ENCODE measurements at places on chromosomes 5 and 9. TPM values are rescaled to one million over a fixed set of nuclear protein-coding genes. Genes with fewer than 3 reads are reported as not detected.

- no peak overlapping the region for H3K4me3 ChIP-seq
- H3K27ac ChIP-seq = no peak overlapping the region
- H3K4me1 ChIP-seq = peaks cover 7% of the 10 kb centered on the region
- no peaks in the 10 kb centered on the region for H3K27me3 ChIP-seq
Measured at GRCh38 chr9:93171261-93171990, 12.5 kb upstream of the WNK2 start.

- H3K4me3 ChIP-seq = no peak overlapping the region
- peaks cover 36% of the 10 kb centered on the region for H3K4me1 ChIP-seq
- peaks cover 4% of the 10 kb centered on the region for H3K36me3 ChIP-seq
- peak overlapping the region; percentile 62 for H3K27ac ChIP-seq
- DNase-seq = no peak
Measured at GRCh38 chr5:178396796-178397720, 164.5 kb upstream of the PHYKPL start.

DNA sequence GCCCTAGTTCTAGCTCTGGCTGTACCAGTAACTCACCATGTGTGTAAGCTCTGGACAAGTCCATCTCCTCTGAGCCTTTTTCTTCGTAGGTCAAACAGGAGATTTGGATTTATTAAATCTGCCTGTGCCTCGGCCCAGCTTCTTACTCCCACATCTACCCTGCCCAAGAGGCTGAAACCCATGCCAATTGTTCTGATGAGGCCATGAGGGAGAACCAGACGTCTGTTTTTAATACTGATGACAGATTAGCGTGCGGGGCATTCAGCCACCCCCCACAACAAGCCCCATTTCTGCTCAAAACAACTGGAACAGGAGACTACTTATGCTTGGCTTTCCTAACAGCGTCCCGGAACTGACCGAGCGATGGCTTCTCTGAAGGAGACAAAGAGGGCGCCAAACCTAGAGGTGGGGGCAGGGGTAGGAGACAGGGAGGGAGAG lies 81.2 kb upstream of the TRIM32 start:
- peaks cover 3% of the 10 kb centered on the region for H3K36me3 ChIP-seq
- no peaks in the 10 kb centered on the region for H3K4me1 ChIP-seq
- no peak overlapping the region for H3K27ac ChIP-seq
- no peak overlapping the region for H3K4me3 ChIP-seq
- H3K27me3 ChIP-seq = no peaks in the 10 kb centered on the region

DNA sequence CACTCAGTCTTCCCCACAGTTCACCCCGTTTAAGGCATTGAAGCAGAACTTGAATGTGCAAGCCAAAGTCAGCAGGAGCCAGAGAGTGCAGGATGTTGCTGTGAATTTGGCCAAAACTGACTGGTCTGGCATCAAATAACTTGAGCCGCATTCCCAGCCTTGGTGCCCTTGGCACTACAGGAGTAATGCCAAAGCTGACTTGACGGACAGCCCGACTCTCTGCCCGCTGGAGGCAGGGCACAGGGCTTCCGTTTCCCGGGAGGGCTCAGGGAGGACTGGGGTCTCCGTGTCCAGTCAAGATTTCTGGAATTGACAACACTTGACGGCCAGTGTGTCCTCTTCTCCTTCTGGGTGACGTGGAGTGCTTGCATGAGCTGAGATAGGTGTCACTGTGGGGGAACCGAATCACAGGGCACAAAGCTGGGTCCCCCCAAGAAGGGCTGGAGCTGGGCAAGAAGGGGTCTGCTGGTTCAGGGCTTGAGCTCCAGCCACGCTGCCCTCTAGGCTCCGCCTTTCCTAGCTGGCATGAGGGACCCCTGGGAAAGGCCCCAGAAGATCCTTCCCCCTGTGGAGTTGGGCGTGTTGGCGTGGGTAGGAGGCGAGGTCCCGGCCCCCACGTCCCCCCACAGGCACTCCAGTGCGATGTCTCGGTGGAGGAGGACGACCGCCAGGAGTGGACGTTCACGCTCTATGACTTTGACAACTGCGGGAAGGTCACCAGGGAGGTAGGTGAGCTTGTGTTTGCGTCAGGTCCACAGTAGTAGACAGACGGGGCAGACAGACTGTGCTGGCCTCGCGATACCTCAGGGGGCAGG lies 25.2 kb downstream of the NKD2 start:
- no peak for DNase-seq
- H3K4me1 ChIP-seq = no peaks in the 10 kb centered on the region
- H3K27me3 ChIP-seq = no peaks in the 10 kb centered on the region
- H3K4me3 ChIP-seq = no peak overlapping the region
- H3K27ac ChIP-seq = peak overlapping the region; percentile 50

GRCh38 chr5:174166231-174167079 lies 120.9 kb downstream of the NSG2 start:
- no peaks in the 10 kb centered on the region for H3K27me3 ChIP-seq
- DNase-seq = no peak
- H3K4me1 ChIP-seq = peaks cover 15% of the 10 kb centered on the region
- H3K36me3 ChIP-seq = no peaks in the 10 kb centered on the region
- no peak overlapping the region for H3K4me3 ChIP-seq
- H3K27ac ChIP-seq = peak overlapping the region; percentile 50

GRCh38 chr9:122806661-122807060 lies 6.7 kb downstream of the OR1K1 start:
- H3K4me1 ChIP-seq = no peaks in the 10 kb centered on the region
- peaks cover 3% of the 10 kb centered on the region for H3K27me3 ChIP-seq
- no peaks in the 10 kb centered on the region for H3K36me3 ChIP-seq

- H3K4me1 ChIP-seq = peaks cover 54% of the 10 kb centered on the region
- no peaks in the 10 kb centered on the region for H3K27me3 ChIP-seq
- no peak overlapping the region for H3K4me3 ChIP-seq
- peaks cover 17% of the 10 kb centered on the region for H3K36me3 ChIP-seq
Measured at GRCh38 chr5:116446356-116447005, 128.1 kb downstream of the SEMA6A start.

DNA sequence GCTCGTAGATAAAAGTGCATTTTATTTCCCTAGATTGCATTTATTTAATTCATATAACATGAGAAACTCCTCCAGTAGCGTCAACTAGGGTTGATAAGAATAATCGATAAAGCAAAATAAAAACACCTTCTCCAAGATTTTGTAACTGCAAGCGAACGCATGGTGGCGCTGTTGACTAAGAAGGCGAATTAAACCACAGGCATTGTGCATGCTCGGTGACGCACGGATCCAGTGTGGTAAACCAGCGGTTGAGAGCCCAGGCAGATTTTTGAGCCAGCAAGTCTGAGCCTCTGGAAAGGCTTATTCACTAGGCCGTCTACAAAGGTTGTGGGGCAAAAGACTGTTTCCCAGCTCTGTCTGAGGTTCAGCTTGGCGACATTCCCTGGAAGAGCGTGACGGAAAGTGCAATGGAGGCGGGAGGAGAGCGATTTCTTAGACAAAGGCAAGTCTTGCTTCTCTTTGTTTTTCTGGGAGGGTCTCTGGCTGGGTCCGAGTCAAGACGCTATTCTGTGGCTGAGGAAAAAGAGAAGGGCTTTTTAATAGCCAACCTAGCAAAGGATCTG lies at the start of gene PCDHB3:
PCDHB3 (plus strand) TSS at position 231 of the 563 bp plus-strand sequence; CDS start at position 408, 177 bp downstream.
- DNase-seq = no peak
- H3K27me3 ChIP-seq = no peaks in the 10 kb centered on the region
- peaks cover 4% of the 10 kb centered on the region for H3K4me1 ChIP-seq

- peaks cover 13% of the 10 kb centered on the region for H3K4me1 ChIP-seq
- H3K27me3 ChIP-seq = no peaks in the 10 kb centered on the region
- H3K27ac ChIP-seq = peak overlapping the region; percentile 88
- H3K4me3 ChIP-seq = no peak overlapping the region
- peaks cover 9% of the 10 kb centered on the region for H3K36me3 ChIP-seq
Measured at GRCh38 chr9:86185872-86186271, 73.6 kb downstream of the C9orf153 start.

GRCh38 chr5:156540491-156540890 lies 213.5 kb downstream of the SGCD start:
- no peak overlapping the region for H3K4me3 ChIP-seq
- H3K27ac ChIP-seq = no peak overlapping the region
- H3K27me3 ChIP-seq = peaks cover 3% of the 10 kb centered on the region
- no peaks in the 10 kb centered on the region for H3K36me3 ChIP-seq

- DNase-seq = peak; percentile 51
- H3K4me3 ChIP-seq = no peak overlapping the region
- H3K36me3 ChIP-seq = no peaks in the 10 kb centered on the region
- peaks cover 10% of the 10 kb centered on the region for H3K4me1 ChIP-seq
- H3K27ac ChIP-seq = no peak overlapping the region
Measured at GRCh38 chr9:35258660-35259474, 97.1 kb downstream of the UNC13B start.

DNA sequence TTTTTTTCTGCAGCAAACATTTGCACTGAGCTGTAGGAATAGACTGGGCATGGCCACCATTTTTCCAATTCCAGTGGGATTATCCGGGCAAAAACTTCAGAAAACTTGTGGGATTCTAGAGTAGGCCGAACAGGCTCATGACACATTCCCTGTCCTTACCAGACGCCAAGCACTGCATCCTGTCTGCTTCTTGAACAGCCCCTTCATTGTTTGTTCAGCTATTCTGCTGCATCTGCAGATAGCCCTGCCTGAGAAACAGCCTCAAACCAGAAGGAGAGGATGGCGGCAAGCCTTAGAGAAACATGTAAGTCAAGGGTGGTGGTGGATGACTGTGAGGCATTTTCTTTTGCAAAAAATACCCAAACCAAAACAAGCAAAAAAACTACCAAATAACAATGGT lies 111.8 kb upstream of the NTRK2 start:
- H3K4me3 ChIP-seq = no peak overlapping the region
- H3K27me3 ChIP-seq = peaks cover 50% of the 10 kb centered on the region
- no peak overlapping the region for H3K27ac ChIP-seq

DNA sequence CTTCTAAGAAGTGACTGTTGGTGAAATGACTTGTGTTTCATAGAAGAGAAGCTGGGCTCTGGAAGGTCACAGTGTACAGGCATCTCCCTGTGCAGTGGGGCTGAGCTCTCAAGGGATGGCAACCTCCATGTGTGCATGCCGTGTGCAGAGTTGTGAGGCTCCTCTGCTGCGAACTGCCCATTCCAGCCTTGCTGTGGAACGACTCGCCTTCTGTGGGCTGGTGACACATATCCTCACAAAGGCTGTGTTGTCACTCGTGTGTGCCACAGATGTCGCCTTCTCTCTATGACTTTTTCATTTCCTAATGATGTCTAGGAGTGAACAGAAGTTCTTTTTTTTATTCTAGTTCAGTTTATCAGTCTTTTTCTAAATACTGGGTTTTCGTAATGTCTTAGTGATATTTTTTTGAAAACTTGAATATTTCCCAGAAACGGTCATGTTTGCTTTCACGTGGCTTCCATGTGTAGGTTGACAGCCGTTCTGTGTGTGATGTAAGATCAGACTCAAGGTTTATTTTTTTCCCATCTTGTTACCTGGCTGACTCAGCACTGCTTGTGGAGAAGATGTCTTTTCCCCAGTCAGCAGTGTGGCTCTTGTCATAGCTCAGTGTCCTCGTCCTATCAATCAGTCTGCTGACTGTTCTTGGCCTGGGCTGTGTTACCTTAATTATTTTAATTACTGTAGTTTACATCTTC lies 57.3 kb upstream of the CACNA1B start:
- H3K4me1 ChIP-seq = no peaks in the 10 kb centered on the region
- H3K27ac ChIP-seq = no peak overlapping the region
- no peak overlapping the region for H3K4me3 ChIP-seq
- H3K36me3 ChIP-seq = peaks cover 65% of the 10 kb centered on the region
- DNase-seq = no peak

DNA sequence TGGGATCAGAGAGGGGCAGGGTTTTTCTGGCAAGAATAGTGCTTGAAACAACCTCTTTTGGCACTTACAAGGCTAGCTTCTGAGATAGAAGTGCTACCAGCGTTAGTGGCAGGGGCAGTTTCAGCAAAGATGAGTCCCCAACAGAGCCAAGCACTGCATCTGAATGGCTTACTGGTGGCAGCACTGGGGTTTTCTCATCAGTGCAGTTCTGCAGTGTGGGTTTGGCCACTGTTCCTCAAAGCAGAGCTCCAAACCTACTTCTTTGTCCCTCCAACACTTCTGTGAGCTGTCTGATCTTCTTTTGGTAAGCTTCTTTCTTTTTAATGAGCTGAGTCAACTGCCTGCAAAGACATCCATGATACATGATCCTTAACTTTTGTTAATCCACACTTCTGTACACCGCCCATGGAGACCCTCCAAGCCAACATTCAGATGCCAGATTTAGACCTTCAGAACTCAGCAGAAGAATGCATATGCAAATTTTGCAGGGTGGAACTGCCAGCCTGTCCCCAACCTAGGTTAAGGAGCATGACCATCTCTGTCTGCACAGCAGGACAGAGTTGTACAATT lies 29.9 kb upstream of the FSTL4 start:
- H3K36me3 ChIP-seq = peaks cover 4% of the 10 kb centered on the region
- no peak overlapping the region for H3K27ac ChIP-seq
- no peak for DNase-seq
- H3K4me1 ChIP-seq = peaks cover 31% of the 10 kb centered on the region
- peaks cover 8% of the 10 kb centered on the region for H3K27me3 ChIP-seq

GRCh38 chr9:112505607-112506006 lies 19.0 kb downstream of the KIAA1958 start:
- H3K36me3 ChIP-seq = peaks cover 6% of the 10 kb centered on the region
- peak overlapping the region; percentile 70 for H3K27ac ChIP-seq
- H3K4me3 ChIP-seq = no peak overlapping the region

- peaks cover 34% of the 10 kb centered on the region for H3K27me3 ChIP-seq
- H3K36me3 ChIP-seq = no peaks in the 10 kb centered on the region
- no peak overlapping the region for H3K27ac ChIP-seq
- no peak for DNase-seq
- peaks cover 4% of the 10 kb centered on the region for H3K4me1 ChIP-seq
- no peak overlapping the region for H3K4me3 ChIP-seq
Measured at GRCh38 chr9:136775191-136775590, 10.9 kb upstream of the LCN15 start.

GRCh38 chr5:170612256-170612678 lies 108.4 kb downstream of the KCNIP1 start:
- no peaks in the 10 kb centered on the region for H3K36me3 ChIP-seq
- H3K27me3 ChIP-seq = peaks cover 9% of the 10 kb centered on the region

DNA sequence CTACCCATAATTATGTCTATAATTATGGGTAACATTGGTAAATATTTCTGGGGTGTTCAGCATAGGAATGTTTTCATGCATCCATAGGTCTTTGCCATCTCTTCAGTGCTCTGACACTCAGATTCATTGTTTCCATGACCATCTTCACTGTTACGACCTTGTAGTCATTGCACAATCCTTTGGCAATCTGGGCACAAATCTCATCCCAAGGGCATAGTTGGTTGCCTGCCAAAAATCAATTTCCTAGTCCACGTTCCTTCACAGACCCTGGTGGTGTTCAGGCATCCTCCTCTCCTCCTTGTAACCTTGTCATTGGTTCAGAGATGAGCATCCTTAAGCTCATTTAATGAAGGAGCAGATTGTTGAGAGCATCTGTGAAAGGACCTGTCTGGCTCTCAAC lies 1400.7 kb downstream of the CDH12 start:
- no peak for DNase-seq
- peaks cover 6% of the 10 kb centered on the region for H3K27me3 ChIP-seq
- H3K27ac ChIP-seq = no peak overlapping the region
- no peak overlapping the region for H3K4me3 ChIP-seq
- peaks cover 6% of the 10 kb centered on the region for H3K36me3 ChIP-seq
- H3K4me1 ChIP-seq = no peaks in the 10 kb centered on the region

SHROOM1 gene
- total RNA-seq = 6.5 TPM

SPEF2 gene
- total RNA-seq = 7.5 TPM

PRDM12 gene
- total RNA-seq = 2.2 TPM

ACTBL2 gene
- total RNA-seq = not detected

GARIN3 gene
- not detected for total RNA-seq

GABRA6 gene
- total RNA-seq = not detected

EEIG1 gene
- 71.1 TPM for total RNA-seq

UBQLN1 gene
- total RNA-seq = 109 TPM

ACOT12 gene
- total RNA-seq = not detected

SLC25A48 gene
- not detected for total RNA-seq
